ENCODE measurements at places on chromosomes 6 and 20. TPM values are rescaled to one million over a fixed set of nuclear protein-coding genes. Genes with fewer than 3 reads are reported as not detected.

FOXS1 gene
- not detected for total RNA-seq

HSPA12B gene
- total RNA-seq: 2.9 TPM

TMEM170B gene
- total RNA-seq: 2.9 TPM

DNA sequence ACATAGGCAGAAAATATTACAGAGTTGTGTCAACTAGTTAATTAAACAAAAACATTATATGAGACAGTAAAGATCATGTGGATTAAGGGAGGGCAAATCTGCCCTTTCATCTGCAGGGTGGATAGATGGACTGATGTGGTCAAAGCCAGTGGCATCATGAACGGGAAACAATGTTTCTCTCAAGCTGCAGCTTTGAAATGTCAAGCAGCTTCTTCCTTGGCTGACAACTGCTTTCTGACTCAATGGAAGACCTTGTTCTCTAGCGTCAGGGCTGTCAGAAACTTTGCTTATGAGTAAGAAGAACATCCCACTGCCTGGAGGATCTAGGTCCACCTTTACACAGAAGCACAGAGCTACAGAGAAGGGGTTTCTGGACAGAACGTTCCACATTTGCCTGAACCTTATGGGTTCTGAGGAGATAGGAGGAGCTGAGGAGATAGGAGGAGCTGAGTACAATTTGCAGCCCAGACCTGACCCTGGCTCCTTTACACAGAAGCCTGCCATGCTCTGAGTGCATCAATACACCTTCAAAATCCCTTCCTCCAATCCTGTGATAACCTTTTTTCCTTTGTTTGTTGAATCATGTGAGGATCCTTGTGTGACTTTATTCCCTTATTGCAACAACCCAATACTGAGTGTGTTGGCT is 6.1 kb downstream of the CST5 start:
- peaks cover 18% of the 10 kb centered on the region for H3K4me1 ChIP-seq
- no peaks in the 10 kb centered on the region for H3K36me3 ChIP-seq
- no peaks in the 10 kb centered on the region for H3K27me3 ChIP-seq
- no peak overlapping the region for H3K4me3 ChIP-seq
